Stimulated activated CD8-positive, alpha-beta memory T cell treated with anti-CD3 and anti-CD28 coated beads, Interleukin-15, amount 100 ng/mL, for 4 hours (primary cell): ENCODE measurements at places on chromosomes 5 and 9.

- DNase-seq: no peak
Observed at GRCh38 chr5:148511810-148512347, 128.1 kb downstream of the FBXO38 start.

DNA sequence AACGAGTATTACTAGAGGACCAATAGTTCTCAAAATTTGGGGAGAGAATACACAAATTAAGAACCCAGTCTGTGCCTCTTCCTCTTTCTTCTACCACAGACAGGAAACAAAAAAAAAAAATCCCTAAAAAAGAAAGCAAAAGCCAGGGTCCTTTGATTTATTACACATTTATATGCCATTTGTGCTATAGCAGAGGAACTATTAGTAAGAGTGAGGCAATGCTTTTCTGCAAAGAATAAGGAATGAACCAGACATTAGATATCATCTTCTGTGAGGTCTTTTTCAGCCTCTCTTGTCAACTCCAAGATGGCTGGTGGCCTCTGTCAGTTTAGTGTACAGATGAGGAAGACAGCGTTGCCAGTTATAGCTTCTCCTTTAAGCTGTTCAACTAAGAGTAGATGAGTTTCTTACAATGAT is 127.6 kb downstream of the RFX3 start:
- DNase-seq: no peak

DNA sequence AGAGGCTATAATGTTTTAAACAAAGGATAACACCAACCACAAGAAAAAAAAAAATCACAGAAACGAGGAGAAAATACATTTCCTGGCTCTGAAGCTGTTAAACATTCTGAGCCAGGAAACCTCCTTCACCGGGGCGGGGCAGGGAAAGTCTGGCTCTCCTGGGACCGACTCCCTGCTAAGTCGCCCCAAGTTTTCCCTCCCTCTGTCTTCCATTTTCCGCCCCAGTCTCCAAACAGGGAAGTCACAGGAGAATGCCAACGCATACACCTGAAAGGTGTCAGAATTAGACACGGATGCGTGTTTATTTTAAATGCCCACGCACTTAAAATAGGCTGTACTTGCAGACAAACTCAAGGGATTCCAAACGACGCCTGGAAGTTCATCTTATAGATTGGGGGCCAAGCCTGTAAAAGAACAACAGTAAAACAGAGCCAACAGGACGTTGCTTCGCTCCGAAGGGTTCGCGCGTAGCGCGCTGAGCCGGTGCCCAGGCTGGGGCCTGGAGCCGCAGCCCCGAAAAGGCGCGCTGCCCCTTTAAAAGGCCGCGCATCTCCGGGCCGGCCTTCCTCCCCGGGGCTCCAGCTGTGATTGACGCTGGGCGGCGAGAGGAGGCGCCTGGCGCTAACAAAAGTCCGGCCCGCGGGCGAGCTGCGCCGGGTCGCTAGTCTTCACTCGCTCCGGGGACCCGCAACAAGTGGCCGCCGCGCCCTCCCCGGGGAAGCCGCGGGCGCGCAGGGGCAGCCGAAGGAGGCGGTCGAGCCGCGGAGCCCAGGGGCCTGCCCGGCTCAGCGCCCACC is at the start of gene FBXL7:
Gene FBXL7, plus strand, starts transcription at position 653 of the 797 bp plus-strand sequence.
- DNase-seq: no peak

DNA sequence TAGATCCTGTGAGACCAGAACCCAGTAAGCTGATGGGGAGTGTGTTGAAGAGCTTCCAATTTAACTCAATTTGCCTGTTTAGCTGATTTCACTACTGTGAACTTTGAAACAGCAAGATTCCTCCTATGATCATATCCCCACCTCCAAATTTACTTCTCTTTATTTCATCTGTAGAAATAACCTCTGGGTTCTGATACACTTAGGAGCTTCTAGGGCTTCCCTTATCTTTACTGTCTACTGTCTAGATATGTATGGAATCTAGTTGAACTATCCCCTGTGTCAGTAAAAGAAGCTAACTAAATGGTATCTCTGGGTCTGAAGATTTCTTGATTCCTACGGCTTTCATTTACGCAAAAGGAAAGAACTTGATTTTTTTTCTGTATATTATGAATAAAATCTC is 116.8 kb downstream of the GCNT1 start:
- no peak for DNase-seq

DNA sequence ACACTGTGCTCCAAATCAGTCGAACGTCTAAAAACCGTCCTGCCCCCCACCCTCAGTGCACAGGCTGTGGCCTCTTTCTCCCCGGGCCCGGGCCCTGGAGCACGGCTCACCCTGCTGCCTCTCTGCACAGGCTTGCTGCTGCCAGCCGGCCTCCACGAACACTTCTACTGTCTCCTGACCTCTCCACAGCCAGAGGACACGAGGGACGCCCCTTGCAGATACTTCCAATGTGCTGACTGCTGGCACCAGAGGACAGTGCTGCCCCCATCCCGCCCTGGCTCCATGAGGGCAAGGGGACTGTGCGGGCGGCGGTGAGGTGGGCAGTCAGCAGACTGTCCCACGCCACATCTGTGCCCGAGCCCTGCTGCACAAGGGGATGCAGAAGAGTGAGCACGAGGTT is 174.8 kb downstream of the COL23A1 start:
- DNase-seq: no peak

GRCh38 chr5:102582696-102583095 is 83.9 kb upstream of the SLCO6A1 start:
- no peak for DNase-seq

- DNase-seq: no peak
Observed at GRCh38 chr5:89359046-89359445, 476.1 kb upstream of the MEF2C start.
